ENCODE measurements at places on chromosomes 6 and 20.

DNA sequence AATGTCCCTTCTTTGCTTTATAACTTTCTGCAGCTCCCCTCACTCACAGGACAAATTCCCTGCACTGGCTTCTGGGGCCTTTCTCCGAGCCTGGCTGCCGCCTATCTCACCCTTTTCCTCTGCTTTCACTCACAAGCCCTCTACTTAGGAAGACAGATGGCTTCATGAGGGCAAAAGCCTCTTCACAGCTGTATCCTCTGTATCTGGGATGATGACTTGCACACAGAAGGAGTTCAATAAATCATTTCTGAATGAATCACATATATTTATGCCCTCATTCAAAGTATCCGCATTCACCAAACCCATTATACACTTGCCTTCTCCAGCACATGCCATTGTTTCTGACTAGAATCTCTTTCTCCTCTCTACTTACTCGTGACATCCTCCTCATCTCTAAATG, 159.0 kb upstream of the RIPOR2 start:
- no peak for DNase-seq

DNA sequence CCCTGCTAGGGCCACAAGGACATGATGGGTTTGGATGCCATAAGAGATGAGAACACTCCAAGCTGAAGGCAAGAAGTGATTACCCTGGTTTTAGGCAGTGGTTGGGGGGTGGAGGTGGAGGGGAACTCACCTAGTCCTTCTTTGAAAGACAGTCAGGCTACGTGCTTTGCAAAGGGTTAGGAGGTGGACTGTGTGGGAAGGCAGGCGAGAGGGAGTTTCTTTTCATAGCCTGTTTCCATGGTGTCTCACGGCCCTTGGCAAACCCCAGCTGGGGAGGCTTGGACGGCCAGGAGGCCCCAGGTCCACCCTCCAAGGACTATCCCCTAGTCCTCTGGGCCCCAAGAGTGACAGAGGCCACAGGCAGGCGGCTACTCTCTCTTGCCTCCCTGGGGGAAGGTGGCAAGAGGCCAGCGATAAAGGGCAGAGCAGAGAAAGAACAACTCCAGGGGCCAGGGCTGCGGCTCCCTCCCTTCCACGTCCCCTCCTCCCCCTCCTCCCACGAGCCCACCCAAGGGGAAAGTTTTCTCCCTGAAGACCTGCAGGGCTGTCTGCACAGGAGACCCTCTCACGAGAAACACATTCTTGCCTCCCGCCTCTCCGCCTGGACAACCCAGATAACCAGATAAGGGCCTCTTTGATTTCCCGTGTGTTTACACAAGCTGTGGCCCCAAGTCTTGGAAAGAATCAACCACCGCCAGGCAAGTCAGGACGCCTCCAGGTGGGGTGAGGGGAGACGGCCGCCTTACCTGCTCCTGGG, 74.4 kb downstream of the NOL4L start:
- no peak for DNase-seq

GRCh38 chr6:134961366-134961765, 11.5 kb upstream of the ALDH8A1 start:
- no peak for DNase-seq

DNA sequence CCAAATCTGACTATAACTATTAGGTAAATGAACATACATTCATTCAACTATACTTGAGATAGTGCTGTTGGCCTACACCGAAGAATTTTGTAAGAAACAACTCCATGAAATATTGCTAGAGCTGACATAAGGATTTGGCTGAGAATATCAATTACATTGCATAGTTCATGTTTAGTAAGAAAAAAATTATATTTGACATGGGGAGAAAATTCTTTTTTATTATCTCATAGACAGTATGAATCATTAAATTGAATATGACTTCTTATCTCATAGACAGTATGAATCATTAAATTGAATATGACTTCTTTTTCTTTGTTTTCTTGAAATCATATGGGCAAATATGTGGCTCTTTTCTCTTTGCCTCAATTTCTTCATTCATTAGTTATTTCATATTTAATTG, 212.3 kb upstream of the HSF2 start:
- no peak for DNase-seq

GRCh38 chr6:75381877-75382633, 97.5 kb upstream of the TMEM30A start:
- no peak for DNase-seq

GRCh38 chr20:61957961-61958715, 107.5 kb downstream of the TAF4 start:
- DNase-seq = no peak

DNA sequence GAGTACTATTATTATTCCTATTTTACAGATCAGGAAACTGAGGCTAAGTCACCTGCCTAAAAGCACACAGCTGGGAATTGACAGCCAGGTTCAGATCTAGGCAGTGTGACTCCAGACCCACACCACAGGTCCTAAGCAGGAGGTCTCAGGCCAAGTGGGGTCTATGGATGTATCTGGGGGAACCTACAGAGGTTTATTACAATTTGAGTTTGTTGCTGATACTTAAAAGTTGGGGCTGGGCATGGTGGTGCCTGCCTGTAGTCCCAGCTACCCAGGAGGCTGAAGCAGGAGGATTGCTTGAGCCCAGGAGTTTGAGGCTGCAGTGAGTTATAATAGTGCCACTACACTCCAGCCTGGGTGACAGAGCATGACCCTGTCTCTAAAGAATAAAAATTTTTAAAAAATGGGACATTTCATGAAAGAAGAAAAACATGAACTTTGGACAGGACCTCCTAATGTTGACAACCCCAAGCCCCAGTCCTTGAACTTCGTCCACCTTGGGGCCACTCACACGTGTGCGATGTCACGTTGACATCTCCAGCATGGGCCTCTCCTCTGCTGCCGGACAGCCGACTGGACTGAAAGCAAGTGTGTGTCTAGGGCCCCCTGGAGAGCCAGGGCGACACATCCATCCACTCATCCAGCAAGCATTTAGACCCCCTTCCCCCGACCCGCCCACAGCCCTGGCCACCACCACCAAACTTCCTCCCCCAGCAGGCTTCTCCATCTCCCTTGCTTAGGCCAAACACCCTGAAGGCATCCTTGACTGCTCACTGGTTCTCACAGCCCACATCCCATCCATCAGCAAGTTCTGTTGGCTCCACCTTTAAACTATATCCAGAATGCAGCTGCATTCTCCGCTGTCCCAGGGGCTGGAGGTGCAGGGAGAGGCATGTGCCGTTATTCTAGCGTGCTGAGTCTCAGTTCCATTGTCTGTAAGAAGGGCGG, 40.0 kb downstream of the NOL4L start:
- no peak for DNase-seq

DNA sequence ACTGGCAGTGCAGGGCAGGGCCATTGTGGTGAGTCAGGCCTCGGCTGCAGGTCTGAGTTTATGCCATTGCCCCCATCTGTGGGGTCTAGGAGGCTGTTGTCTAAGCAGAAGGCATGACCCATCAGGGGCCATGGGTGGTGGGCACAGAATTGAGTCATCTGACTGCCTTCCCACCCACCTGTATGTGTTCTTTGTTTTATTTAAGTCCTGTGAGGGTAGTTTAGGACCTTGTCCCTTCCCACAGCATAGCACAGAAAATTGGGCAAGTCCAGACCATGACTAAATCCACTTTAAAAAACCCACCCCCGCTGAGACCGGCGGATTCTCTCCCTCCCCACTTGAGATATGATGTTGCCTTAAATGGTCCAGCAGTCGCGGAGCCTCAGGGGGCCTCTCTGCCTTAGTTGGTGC, 40.3 kb downstream of the ERMARD start:
- DNase-seq = no peak

DNA sequence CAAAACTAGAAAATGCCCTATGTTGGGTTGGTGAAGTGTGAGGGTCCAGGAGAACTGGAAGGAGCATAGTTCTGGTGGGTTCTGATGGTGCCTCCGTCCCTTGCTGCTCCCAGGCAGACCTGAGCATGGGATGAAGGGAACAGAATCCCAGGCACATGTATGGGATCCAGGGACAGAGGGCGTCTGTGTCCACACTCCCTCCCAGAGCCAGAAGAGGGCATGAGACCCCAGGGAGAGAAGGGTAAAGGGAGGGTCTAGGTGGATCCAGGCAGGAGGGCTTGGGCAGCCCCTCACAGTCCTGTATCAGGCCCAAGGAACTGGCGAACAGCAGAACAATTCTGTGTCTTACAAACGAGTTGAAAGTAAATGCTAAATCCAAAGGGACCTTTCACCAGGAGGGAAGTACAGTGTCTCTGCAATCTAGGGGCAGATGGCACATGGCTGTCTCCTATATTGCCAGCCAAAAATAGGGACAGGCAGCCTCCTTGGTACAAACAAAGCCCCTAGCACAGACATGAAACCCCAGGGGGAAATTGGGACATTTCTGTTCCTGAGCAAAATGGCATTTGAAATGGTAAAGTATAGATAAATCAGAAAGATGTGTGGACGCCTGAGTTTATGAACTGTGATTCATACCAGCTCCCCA, 2.5 kb upstream of the BPIFA1 start:
- no peak for DNase-seq

DNA sequence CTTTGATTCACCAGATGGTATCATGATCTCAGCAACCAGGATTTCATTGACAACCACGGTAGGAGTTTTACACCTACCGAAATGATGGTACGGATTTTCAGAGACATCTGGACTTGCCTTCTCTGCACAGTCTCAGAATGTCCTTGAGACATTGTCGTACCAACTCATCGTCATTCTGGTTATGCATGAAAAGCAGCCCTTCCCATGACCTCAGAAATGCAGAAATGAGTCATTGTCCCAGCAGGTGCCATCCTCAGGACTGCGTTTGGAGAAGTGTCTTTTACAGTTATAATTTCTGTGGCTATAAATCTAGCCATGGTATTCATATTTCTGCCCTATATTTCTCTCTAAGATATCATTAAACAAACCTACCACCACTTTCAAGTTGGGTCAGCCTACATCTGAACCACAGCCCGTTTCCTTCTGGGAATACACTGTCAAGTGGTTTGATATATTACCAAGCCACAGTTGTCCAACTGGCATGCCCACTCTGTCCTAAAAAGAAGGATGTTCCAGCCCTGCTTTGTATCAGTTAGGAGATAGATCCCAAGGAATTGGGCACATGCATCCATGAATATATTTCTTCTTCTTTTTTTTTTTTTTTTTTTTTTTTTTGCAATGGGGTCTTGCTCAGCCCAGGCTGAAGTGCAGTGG, 7.5 kb upstream of the BFSP1 start:
- DNase-seq = no peak

DNA sequence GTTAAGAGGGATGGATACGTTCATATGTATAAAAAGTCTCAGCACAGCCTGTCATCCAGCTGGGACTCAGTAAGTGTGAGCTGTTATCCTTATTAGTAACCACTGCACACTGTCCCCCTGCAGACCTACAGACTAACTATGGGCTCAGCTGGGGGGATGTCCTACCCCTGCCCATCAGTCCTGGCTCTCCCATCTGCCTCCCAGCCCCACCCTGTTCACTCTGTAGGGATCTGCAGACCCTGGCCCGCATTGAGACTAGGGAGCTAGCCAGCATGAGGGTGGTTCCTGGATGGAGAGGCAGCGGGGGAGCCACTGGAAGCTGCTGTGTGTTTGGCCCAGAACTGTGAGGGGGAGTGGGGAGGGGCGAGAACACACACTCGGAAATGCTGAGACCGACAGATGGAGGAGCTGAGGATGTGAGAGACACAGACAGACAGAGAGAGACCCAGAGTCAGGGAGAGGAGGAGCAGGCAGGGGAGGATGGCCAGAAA, 17.1 kb downstream of the XKR7 start:
- DNase-seq = no peak

GRCh38 chr6:103101267-103101666, 1707.8 kb downstream of the GRIK2 start:
- DNase-seq = no peak

- DNase-seq = no peak
Measured at GRCh38 chr6:168964138-168964835, 289.4 kb downstream of the THBS2 start.

GRCh38 chr20:22829356-22829755, 205.8 kb upstream of the SSTR4 start:
- DNase-seq = no peak

DNA sequence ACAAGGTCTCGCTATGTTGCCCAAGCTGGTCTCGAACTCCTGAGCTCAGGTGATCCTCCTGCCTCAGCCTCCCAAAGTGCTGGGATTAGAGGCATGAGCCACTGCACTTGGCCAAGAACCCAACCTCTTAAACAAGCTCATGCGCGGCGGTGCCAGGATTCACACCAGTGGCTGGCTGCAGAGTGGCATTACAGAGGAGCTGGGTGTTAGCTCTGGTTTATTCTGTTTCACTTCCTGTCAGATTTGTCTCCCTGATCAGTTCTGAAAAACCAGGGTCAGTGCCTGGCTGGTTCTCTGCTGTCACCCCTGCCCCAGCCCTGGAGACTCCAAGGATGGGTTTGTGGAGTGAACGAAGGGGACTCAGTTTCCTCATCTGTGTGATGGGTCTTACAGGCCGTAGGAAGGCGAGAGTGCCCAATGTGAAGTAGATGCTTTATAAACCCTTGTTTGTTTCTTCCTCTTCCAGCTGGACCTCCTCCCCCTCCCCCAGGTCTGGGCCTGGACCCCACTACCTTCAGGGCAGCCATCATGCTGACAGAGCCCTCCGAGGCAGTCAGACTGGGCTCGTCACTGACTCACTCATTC, 63.4 kb downstream of the UBE2V1 start:
- no peak for DNase-seq

- no peak for DNase-seq
Measured at GRCh38 chr6:164039954-164040375, 625.4 kb downstream of the QKI start.

- no peak for DNase-seq
Measured at GRCh38 chr6:14716499-14717146, 529.2 kb upstream of the JARID2 start.

- DNase-seq = no peak
Measured at GRCh38 chr6:29494131-29494530, 6.4 kb upstream of the MAS1L start.

DNA sequence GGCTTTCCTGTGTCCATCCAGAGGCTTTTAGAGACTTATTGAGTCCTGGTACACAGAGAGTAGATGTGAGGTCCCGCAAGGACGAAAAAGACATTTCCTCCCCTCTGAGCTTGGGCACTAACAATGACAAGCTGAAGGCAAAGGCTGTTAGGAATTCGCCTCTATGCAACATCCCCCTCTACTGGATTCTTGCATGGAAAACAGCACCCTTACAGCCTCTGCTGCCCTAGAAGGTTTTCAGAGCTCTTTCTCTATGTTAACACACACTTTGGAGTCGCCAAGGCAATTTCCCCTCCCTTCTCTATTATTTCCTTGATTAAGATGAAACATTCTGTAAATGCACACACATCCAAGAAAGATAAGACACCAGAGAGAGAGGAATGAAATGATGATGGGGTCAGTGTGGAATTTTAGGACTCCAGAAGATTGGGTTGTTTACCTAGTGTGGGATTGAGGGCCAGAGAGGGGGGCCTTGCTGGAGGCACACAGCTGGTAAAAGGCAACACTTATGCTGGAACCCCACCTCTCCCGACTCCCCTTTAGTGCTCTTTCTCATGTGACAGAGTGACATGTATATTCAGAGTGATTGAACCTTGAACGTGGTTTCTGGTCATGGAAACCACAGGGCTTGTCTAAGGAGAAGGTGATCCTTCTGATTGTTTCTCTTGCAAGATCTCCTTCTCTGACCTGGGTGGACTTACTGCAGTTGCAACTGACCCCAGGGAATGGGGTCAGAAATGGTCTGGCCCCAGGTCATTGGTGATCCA, 300.7 kb downstream of the CLIC5 start:
- peak; percentile 45 for DNase-seq

Measured in GF-D8 (cell line).